ENCODE measurements at places on chromosomes 2 and 18.

DNA sequence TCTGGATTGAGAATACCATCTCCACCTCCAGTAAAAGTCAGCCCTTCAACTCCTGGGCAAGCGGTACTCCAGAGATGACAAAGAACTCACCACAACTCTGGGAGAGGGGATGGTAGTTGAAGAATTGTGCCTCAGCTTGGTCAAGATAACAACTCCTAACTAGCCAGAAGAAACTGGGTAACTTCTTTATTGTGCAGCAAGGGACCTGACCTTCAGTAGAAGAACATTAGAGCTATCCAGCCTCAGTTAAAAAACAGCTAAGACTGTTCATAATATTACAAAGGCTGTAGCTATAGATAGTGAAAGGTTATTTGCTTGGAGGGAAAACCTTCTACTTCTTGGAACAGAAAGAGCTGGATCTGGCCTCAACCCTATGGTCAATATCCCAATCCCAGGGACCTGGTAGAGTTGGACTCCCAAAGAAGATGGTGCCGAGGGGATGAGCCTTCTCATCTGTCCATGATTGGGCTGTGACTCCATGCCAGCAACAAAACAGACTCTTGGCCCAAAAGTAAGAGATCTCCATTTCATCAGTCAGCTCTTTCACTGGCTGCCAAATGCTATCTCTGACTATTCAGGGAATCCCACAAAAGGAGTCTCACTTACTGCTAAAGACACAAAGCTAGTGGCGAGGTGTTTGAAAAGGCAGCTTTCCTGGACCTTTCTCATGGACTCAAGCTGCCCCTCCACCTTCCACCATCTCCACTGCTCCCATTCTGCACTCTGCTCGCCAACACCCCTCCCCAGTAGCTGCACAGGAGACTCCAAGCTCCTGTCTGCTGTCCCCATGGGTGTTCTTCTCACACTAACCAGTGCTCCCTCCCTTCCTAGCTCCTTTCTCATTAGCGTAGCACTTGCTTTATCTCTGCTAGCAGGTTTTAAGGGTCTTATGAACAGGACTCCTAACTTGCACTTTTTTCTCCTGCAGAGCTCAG, 145.8 kb downstream of the CAPN13 start:
- no peak for DNase-seq

GRCh38 chr2:139885921-139886498, 1105.8 kb upstream of the NXPH2 start:
- no peak for DNase-seq

DNA sequence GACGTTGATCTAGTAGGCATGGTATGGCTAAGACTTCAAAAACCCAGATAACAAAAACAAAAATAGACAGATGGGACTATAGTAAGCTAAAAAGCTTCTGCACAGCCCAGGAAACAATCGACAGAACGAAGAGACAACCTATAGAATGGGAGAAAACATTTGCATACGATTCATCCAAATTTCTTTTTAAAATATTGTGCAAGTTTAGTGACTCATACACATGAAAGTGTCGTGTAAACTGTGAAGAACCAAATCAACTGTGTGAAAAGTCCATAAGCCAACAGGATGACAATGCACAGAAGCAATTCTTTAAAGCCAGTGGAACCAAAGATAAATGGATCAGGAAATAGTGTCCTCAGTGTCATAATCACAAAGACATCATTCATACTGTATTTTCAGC, 671.1 kb downstream of the RNF144A start:
- no peak for DNase-seq

DNA sequence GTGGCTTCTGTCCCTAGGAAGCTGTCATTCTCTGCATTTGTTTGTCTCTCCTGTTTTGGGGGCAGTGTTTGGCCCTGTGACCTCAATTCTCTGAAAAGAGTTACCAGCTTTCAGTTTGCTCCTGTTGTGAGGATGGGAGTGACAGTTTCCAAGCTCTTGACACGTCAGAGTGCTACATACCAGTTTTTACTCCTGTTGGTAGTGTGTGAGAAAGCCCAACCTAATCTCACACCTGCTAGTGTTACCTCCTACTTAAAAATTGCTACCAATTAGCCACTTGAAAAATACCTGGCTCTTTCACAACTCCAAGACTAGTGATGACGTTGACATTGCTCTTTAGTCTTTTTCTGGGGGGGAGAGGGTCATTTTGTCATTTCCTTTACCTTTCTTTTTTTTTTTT, 14.1 kb downstream of the SKA1 start:
- DNase-seq: no peak

DNA sequence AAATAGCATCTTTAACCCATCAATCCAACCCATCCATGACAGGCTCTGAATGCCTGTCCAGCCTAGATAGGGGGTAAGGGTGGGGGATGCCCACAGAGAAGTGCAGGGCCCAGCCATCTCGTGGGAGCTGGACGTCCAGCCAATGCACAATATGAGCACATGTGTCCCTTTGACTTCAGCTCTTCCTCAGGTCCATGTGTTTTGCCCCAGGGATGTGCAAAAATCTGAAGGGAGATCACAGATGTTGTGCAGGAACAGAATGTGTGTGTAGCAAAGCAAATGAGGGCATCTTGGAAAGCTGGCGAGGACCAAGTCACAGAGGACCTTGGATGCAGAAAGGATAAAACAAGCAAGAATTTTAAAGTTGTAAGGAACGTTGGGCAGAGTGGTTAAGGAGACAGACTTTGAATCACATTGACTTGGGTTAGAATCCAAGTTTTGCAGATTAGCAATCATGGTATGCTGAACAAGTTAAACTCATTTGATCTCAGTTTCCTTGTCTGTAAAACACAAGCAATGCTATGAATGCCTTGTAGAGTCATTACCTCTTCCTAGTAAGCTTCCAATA, 104.5 kb downstream of the TTC32 start:
- no peak for DNase-seq

DNA sequence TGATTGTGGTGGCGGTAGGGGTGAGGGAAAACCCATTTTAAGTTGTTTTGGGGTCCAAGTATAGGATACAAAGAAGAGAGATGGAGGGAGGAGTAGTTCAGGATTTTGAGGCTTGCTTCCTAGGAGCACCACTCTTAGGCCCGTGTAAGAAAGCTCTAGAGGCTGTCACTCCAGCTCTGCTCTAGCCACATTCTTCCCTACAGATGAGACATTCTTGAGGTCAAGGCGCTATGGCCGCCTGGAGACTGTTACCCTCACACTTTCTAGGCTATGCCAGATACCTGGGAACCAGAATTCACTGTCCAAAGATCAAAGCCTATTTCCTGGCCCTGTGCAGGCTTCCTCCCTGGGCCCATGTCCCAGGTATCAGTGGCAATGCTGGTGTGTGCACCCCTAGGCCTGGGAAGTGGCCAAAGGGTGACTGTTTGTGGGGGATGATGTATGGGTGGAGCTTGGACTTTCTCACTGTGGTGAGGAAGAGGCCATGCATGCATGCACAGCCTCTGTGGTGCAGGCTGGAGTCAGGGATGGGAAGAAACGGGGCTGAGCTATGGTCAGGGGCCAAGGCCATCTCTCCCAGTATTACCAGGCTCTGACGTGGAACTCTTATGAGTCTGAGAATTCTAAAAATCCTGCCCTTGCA, 7.0 kb upstream of the TTL start:
- DNase-seq: no peak

- DNase-seq: no peak
These were observed 16.3 kb downstream of the SLC8A1 start for GRCh38 chr2:40435426-40436092.

DNA sequence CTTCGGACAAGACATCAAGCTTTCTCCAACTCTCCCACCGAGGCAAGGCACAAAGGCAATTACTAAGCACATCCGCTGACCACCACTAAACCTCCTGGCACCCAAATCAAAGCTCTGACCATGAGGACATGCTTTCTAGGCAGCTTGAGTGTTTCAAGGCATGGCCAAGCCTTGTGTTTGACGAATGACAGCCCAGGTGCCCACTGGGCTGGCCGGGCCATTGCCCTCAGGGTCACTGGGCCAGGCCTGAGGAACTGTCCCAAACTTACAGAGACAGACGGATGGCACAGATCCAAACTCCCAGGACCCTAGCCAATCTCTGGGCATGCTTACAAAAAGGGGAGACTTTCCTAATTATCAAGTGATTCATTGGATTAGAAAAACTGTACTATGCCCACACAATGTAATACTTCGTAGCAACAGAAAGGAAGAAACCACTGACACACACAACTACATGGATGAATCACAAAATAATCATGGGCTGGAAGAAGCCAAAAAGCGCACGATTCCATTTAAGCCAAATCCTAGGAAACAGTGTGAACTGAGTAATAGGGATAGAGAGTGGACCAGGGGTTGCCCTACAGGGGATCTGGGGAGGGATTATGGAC, 20.2 kb downstream of the CRACDL start:
- DNase-seq: no peak

DNA sequence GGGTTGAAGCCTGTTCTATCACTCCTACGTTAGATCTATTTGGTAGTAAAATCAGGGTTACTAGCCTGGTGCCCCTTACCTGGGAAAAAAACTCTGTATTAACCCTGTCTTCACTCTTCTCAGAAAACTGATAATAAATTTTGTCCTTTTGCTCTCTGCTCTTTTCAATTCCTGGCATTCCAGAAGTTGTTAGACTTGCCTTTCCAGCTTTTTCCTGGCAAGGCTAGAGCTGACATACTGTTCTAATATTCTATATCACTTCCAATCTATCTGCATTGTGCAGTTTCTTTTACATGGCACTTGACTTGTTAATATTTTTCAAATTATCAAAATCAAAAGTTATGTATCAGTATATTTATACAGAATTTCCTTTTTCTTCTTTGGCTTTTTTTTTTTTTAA, 162.2 kb downstream of the FIGN start:
- no peak for DNase-seq

DNA sequence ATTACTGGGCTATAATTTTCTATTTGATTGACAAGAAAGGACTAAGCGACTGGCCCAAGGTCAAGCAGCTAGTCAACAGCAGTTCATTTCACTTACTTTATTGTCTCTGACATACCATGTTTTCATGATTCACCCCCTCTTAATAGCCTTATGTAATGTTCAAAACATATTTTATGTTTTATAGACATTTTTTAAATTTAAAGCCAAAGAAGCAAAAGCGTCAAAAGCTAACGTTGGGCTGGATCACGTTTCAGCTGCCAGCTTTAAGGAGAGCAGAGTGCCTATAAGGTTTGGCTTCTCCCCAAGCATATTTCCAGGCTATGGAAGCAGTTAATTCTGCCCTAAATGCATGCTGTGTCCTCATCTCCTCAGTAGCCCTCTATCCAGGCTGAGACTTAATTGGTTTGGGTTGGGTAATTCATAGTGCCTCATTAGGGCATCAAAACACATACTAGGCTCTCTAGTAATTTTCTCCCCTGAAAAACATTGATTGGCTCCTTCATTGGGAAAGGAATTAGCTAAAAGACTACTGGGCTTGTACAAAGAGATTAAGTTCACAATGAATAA, 94.8 kb upstream of the CREB1 start:
- DNase-seq: no peak

DNA sequence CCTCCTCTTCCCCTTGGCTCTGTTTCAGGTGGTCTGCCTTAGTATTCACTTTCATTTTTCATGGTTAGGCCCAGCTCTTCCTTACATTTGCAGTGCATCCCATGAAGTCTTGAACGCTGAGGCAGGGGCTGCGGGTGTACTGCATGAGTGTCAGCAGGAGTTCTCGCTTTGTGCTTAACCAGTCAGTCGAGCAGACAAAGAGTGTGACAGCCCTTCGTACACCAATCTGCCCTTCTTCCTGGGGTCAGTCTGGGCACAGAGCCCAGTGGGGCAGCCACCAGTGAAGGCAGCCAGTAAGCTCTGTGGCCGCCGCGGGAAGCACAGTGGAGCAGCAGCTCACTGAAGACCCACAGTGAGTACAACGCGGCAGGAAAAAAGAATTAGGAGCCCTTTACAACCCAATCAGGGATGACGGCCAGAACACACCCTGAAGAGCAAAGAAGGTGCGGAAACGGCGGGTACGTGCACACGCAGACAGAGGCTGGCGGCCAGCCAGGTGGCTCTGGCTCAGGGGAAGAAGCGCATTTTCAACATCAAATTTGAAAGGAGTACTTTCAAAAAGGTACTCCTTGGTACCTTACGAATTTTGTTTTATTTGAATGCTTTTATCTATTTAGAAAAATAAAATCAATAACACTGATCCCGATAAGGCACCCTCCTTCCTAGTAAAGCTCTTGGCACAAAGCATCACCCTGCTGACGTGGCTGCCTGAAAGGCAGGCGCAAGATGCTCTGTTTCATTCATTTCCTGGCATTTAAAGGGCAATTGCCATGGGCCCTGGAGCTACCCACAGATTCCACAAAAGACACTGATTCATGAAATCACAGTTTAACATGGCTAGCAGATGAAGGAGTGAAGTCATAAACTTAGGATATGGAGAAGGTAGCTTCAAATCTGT, 47.0 kb upstream of the SEMA4C start:
- no peak for DNase-seq

DNA sequence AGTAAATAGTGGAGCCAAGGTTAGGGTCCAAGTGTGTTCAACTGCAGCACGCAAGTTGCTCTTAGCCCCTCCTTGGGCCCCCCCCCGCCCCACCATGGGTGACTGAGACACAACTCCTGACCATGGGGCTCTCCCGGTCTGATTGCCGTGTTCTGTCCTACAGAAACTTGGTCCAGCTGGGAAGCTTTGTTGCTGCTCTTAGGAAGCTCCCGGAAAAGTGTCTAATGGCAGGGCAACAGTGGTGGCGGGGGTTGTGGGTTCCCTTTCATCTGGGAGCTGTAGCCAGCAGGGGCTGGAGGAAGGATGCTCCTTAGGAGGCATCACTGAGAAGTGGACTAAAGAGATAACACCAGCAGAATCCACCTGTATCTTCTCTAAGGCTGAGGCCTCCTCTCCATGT, 111.1 kb downstream of the CYP26B1 start:
- no peak for DNase-seq

DNA sequence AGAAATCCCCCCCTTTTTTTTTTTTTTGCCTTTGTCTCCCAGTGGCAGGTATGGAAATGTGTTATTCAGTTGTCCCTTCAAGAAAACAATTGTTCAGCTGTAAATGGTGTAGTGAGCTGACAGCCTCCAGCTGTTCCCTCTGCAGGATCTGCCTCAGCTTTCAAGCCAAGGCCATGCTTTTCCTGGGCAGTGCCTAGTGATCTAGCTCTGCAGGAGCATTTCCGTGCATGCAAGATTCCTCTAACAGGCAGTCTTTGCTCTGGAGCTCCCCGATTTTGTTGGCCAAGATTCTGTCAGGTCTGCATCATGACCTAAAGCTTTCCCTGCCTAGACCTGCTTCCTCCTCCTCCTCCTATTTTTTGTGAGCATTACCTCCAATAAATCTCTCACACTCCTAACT, 300.7 kb upstream of the UBE2E3 start:
- DNase-seq: no peak

- DNase-seq: no peak
These were observed 307.5 kb downstream of the GALR1 start for GRCh38 chr18:77557046-77557587.

- no peak for DNase-seq
These were observed 18.9 kb upstream of the SLC38A11 start for GRCh38 chr2:164974221-164974620.
